Posterior vena cava (tissue), 2 donors: ENCODE measurements at places on chromosomes 6 and 20. TPM values are rescaled to one million over a fixed set of nuclear protein-coding genes. Genes with fewer than 3 reads are reported as not detected.

CFB gene
- total RNA-seq: 83.3 TPM

WFDC12 gene
- total RNA-seq: not detected

TTK gene
- 0.24 TPM for total RNA-seq

RIMS4 gene
- total RNA-seq: 6.6 TPM

HUS1B gene
- total RNA-seq: 1.6 TPM

ZSCAN9 gene
- 10.4 TPM for total RNA-seq

NRSN1 gene
- not detected for total RNA-seq

SCRT2 gene
- not detected for total RNA-seq

DNA sequence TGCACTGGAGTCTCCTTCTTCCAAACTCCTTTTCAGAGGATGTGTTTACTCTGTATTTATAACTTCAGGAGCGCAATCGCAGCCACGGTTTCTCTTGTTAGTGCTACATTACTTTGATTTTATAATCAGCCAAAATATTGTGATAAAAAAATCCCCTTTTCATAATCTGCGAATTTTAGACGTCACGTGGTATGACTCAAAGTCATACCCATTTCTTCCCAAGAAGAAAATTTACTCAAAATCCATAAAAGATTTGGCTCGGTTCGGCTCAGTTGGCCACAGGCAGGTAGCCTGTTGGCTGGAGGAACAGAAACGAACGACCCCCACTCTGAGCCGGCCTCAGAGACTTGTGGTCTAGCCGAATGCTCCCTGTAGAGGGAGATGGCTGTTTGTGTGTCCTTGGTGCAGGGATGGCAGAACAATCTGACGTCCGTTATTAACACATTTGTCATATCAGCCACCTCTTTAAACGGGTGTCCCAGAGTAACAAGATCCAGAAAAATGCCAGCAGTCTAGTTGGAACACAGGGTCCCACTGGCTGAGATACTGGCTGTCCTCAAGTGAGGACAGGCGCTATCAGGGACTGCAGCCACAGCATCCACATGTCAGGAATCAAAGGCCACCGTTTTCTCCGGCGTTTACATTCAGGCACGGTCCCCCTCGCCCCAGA lies 247.6 kb downstream of the DLL1 start:
- peak; percentile 40 for DNase-seq

GRCh38 chr6:35415065-35415891 lies 36.9 kb upstream of the FANCE start:
- DNase-seq: peak; percentile 86

DNA sequence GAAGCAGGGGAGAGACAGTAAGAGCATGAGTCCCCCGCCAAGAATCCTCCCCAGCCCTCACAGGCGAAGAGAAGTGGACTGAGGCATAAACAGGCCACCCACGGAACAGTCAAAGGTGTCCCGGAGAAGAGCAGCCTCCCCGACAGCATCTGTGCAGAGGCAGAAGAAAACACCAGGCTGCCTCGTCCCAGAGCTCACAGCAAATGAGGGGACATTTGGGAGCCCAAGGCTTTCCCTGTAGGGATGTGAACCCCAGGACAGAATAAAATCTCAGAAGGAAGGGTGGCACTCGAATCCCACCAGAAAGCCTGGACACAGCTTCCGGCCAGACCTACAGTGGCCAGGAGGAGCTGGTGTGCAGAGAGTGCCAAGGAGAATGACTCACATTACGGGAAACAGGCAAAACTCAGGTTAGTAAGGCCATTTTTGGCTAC lies 90.4 kb downstream of the DLL1 start:
- DNase-seq: no peak

GRCh38 chr6:43180058-43180457 lies 1.9 kb upstream of the CUL9 start:
- no peak for DNase-seq

GRCh38 chr6:159919800-159920199 lies 29.0 kb downstream of the MAS1 start:
- no peak for DNase-seq

DNA sequence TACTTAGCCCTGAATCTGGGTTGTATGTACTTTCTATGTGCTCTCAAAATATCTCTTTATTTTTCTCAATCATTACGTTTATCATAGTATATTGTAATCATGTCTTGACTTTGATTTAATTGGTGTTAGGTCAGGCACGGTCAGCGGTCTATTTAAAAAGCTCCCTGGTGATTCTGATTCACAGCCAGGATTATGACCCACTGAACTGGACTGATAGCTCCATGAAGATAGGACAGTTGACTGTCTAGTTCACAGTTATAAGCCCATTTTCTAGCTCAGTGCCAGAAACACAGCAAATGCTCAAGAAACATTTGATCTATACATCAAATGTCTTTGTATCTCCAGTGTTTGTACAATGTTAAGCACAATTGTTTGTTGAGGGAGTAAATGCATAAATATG lies 111.5 kb upstream of the CCN2 start:
- no peak for DNase-seq

DNA sequence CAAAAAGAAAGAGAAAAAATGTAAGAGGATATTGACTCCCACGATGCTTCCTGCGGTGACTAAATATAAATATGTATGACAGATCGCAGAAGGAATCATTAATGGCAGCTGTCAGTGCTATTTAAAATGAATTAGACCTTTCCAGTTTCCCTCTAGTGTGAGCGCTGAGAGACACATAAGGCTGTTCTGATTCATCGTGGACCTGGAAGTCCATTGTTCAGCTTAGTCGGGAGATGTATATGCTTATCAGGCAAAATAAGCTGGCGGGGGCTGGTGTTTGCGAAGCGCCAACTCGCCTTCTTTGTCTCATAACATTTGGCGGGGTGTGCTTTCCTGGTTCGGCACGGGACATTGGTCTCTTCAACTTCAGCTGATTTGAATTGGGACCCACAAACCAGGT lies 95.4 kb downstream of the CDH4 start:
- no peak for DNase-seq

DNA sequence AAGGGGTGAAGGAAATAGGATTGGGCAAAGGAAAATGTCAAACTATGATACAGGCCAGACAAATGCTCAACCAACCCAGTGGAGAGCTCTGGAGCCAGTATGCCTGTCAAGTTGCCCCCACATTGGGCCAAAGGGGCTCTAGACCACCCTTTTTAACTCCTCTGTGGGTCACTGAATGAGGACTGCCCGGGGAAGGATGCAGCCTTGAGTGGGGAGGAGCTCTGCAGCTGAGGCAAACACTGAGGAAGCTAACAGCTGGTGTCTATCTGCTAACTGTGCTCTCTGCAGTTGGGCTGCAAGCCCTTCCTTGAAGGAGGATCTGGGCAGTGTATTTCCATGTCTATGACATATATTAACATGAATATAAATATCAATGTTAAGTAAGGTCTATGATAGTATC lies 98.4 kb upstream of the PRSS16 start:
- DNase-seq: no peak

- no peak for DNase-seq
These were observed 16.4 kb upstream of the BLOC1S5 start for GRCh38 chr6:8080362-8081151.

GRCh38 chr6:111259089-111259831 lies 172.0 kb downstream of the SLC16A10 start:
- peak; percentile 100 for DNase-seq

GRCh38 chr6:25927178-25927577 lies 3.3 kb downstream of the SLC17A2 start:
- DNase-seq: no peak

DNA sequence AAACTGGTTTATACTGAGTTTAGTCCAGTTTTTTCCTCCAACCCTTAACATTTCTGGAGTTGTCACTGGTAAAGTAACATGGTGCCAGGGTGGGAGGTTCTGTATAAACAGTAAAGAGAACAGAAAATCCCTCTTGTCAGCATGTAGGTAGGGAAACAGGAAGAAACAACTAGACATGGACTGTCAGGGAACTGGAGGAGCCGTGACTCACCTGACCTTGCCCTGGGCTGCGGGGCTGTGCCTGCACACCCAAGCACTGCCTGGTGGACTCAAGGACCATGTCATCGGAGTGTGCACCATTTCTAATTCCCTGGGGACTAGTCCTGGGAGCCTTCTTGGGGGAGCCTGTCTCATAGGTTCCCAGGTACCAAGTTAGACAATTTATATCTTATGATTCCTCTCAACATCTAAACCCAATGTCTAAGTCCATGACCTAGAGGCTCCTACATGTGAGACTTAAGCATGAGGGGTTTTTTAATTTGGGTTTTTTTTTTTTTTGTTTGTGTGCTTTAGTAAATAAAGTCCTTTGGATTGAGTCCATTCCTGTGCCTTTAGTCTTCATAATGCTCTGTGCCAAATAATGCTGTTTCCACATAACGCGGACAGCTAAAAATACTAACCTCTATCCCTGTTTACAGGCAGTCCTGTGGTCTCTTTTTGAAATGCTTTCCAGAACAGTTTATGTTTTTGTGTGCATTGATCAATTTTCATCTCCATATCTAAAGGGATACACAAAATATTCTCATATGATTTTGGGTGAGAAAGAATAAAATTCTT lies 136.9 kb upstream of the SUPT3H start:
- DNase-seq: no peak

DNA sequence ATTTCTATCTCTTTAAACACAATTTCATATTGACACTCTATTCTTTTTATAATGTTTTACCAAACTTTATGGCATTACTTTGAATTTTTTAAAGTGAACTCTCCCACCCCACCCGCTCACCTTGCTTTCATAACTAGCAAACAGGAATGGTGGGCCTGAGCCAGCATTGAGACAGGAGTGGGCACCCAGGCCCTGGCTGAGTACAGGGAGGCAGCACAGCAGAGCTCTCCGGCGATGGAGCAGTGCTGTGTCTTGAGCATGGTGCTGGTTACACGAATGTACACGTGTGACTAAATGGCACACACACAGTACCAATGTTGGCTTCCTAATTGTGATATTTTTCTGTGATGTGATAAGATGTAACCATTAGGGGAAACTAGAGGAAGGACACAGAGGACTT lies 4.5 kb downstream of the CST11 start:
- DNase-seq: no peak

DNA sequence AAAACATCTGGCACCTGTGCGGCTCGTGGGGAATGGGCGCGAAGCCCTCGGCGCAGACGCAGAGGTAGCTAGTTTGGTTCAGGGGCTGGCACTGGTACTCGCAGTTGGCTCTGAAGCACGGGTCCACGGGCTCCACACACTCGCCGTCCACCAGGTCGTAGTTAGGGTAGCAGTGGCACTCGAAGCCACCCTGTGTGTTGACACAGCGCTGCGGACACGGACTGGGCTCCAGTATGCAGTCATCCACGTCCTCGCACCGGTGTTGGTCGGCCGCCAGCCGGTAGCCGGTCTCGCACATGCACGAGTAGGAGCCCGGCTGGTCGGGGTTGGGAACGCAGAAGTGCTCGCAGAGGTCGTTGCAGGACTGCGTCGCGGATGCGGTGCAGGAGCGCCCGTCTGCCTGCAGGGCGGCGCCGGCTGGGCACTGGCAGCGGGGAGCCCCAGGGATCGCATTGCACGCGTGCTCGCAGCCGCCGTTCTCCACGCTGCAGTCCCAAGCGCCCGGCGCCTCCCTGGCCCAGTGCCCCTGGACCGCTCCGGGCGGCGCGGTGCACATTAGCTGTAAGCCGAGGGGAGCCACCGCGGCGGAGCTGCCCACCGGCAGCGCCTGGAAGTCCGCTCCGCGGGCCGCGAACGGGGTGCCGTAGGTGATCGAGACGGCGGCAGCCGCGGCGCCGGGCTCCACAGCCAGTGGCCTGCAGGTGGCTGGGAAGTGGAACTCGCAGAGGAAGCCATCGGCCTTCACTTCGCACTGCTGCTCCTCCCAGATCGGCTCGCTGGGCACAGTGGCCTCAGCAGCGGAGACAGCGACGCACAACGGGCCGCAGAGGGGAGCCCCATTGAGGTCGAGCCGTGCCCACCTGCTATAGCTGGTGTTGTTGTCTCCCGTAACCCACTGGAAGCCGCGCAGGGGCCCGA lies 930 bp downstream of the THBD start:
- peak; percentile 94 for DNase-seq

DNA sequence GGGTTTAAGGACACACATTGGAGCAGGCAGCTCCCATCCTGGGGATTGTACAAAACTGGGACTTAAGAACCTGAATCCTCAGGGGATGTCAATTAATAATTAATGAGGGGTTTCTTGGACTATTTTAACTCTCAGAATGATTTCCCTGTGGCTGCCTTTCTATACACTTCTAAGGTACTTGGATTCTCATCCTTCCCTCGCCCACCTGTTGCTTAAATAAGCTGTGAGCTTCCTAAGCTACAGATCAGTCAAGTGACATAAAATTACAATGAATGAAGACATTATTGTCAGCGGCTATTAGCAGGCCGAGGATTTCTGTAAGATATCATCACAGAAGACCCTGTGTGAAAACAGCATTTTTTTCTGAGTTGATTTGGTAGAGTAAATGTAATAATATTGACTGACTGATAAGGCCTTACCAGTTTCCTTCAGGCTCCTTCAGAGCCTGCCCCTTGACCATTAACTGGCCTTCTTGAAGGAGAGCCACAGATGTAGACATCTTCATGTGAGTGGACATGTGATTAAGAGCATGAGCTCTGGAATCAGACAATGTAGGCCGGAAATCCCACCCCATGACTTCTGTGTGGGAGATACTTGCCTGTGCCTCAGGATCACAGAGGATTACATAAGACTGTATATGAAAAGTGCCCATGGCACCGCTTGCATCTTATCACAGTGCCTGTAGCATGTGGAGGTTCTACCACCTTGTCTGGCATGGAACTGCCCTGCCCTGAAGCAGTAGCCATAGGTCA lies 101.7 kb downstream of the TULP4 start:
- no peak for DNase-seq

GRCh38 chr6:1736346-1737105 lies 126.8 kb downstream of the FOXC1 start:
- DNase-seq: no peak

DNA sequence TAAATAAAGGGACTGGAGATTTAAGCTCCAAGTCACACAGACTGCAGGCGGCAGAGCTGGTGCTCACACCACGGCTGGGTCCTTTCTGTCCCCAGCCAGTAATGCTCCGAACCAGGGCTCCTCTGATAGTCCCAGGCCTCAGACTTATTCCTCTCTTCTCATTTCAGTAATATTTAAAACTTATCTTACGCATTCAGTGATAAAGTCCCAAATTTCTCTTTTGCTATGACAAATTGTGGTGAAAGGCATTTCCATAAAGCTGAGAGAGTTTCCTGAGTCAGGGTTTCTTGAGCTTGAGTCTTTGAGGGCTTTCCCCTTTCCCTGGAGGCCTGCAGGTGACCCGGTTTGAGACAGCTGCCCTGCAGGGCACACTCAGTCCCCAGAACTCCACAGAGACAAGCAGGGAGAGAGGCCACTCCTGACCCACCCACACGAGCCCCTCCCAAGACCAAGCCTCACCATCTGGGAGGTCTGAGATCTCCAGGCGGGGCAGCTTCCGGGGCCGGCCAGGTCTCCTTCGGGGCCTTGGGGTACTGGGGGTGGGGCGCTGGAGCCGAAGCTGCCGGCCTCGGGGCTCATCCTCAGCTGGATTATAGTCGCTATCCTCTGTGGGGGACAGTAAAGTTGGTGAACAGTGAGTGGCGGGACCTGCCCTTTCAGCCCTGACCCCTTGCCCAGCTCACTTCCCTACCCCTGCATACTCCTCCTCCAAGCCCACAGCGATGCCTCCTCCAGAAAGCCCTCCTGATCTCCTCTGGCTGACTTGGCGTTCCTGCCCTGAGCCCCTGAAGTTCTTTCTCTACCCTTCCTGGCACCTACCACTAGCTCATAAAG lies 6.6 kb downstream of the ZNF335 start:
- peak; percentile 78 for DNase-seq
